ENCODE measurements at places on chromosomes 1 and 21.

GRCh38 chr1:13900583-13900982, 200.6 kb downstream of the PRDM2 start:
- no peak for DNase-seq

GRCh38 chr1:118340928-118341910, 156.2 kb upstream of the SPAG17 start:
- no peak for DNase-seq

DNA sequence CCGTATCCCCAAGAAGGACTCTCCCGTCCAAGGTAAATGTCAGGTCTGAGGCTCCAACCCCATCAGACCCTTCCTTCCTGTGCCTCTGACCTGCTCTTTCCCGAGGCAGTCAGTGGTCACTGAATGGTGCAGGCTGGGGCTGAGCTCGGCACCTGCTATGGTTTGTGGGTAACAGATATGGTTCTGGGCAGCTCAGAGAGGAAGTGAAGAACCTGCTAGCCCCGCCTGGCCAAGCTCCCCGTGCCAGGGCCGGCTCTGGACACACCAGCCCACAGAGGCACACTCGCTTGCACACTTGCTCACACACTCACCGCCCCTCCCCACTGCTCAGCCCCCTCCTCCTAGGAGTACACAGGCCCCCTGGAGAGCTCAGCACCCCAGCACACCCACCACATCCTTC, 16.4 kb downstream of the NCMAP start:
- DNase-seq = no peak

- DNase-seq = no peak
Observed at GRCh38 chr1:42737257-42737656, 2.8 kb downstream of the CLDN19 start.
